ENCODE measurements at places on chromosomes 3 and 15. TPM values are rescaled to one million over a fixed set of nuclear protein-coding genes. Genes with fewer than 3 reads are reported as not detected.

The TMEM40 gene
- not detected for total RNA-seq

The CIDEC gene
- 171 TPM for total RNA-seq

- H3K4me1 ChIP-seq, result peaks cover 4% of the 10 kb centered on the region
- DNase-seq, result peak; percentile 47
- no peak overlapping the region for H3K27ac ChIP-seq
- no peak overlapping the region for H3K4me3 ChIP-seq
- no peaks in the 10 kb centered on the region for H3K36me3 ChIP-seq
These were observed 10.8 kb upstream of the RASA2 start for GRCh38 chr3:141476033-141476432.

DNA sequence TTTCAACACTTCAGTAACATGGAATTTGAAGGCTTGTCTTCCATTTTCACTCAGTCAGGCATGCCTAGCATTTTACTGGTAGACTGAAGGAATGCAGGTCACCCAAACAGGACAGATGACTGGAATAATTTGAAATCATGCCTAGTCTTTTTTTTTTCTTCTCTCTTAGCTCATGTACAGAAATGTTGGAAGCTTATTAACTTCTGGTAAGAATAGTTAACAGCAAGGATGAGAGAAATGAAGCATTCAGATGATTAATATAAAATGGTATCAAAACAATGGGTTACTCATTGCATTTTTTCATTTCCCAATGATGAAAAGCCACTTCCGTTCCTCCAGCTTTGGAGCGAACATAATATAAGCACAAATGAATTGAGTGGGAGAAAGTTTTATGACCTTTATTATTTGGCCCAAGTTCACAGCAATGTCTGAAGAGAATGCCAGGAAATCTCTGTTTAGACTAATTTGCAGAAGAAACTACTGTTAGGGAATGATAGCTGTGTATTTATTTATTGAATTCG lies 431.6 kb upstream of the RASGRP1 start:
- H3K4me1 ChIP-seq, result no peaks in the 10 kb centered on the region
- no peak for DNase-seq
- H3K27me3 ChIP-seq, result no peaks in the 10 kb centered on the region
- H3K36me3 ChIP-seq, result no peaks in the 10 kb centered on the region
- H3K27ac ChIP-seq, result no peak overlapping the region

Data from Peyer's patch (tissue), 4 donors.